ENCODE measurements at places on chromosomes 5 and 9.

DNA sequence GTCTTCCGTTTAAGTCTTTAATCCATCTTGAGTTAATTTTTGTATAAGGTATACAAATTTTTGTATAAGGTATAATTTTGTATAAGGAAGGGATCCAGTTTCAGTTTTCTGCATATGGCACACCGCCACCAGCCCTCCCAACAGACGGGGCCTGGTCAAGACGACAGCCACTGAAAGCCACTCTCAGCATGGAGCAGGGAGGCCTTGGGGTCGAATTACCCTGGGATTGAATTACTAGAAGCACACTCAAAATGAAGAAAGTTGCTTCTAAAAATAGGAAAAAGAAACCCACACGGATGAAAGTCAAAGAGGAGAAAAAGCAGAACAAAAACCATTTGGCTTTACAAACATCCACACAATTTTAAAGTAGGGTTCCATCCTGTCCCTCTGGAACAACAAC lies 586.2 kb upstream of the ADAMTS16 start:
- no peak for DNase-seq

DNA sequence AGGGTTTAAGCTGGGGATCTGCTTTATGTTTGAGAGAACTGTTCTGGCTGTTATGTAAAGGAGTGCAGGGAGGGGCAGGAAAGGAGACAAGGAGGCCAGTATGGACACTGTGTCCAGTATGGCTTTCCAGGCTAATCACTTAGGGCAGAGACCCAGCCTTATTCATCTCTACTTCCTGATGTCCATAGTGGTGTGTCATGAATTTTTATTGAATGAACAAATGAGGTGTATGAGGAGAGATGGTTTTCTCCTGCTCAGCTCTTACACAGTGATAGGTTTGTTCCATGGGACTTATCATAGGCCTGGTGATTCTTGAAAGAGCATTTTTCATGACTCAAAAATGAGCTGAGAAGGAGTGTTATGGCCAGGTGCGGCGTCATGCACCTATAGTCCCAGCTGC lies 20.5 kb upstream of the FGFR4 start:
- no peak for DNase-seq

DNA sequence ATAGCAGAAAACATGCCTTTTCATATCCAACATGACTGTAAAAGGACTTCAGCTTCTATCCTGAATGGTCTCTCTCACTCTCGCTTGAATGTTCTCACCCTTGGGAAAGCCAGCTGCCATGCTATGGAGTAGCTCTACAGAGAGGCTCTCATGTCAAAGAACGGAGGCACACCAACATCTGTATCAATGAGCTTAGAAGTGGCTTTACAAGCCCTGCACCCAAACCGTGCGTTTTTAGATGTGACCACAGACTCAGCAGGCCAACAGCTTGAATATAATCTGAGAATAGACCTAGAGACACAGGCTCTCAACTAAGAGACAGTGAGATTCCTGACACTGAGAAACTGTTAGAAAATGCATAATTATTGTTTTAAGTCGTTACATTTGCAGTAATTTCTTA lies 1231.6 kb upstream of the CDH9 start:
- no peak for DNase-seq

DNA sequence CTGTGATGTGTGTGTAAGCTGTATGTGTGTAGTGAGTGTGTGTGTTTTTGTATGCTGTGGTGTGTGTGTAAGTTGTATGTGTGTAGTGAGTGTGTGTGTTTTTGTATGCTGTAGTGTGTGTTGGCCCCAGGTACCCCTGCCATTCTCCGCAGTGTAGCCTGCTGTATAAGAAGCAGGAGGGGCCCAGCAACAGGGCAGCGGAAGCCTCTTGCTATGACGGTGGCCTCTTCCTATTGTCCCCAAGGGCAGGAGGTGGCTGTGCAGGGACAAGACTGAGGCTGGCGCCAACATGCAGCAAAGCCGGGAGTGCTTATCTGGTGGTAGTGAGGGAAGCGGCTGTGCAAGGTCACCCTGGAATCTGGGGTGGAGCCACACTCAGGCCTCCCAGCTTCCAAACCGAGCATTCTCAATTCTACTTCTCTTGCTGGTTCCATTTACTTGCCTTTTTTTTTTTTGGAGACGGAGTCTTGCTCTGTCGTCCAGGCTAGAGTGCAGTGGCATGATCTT lies 5.1 kb downstream of the SPAAR start:
- DNase-seq, result no peak

DNA sequence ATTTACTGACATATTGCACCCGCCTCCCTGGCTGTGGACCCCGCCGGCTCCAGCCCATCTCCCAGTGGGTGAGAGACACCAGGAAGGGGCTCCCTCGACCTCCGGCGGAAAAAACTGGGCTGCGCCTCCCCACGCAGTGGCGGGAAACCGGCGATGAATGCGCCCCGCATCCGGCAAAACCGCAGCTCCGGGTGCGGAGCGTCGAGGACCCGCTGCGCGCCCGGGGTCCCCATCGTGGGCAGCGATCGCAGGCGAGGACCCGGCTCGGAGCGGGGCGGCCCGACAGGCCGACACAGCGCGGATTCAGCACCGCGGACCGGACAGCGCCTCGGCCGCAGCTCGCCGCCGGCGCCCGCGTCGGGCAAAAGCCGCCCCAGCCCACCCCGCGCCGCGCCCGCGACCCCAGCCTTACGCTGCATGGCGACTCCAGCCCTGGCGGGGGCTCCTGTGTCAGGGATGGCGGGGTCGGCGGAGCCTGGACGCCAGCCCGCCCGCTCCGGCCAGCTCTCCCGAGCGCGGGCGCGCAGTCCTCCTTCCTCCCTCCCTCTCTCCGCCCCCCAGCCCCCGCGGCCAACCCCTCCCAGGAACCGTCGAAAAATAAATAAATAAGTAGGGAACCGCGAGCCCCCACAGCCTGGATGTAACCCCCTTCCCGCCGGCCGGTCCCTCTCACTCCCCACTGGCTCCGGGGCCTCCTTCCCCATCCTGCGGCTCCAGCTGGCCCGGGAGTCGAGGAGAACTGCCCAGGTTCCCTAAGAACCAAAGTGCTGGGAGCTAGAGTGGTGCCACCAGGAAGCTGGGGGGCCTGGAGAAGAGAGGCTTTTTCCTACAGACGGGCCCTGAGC lies 3.1 kb downstream of the LHX3 start:
- no peak for DNase-seq

GRCh38 chr9:15289603-15290002 lies 17.4 kb downstream of the TTC39B start:
- no peak for DNase-seq

GRCh38 chr9:31084350-31084749 lies 1300.1 kb upstream of the ACO1 start:
- no peak for DNase-seq

DNA sequence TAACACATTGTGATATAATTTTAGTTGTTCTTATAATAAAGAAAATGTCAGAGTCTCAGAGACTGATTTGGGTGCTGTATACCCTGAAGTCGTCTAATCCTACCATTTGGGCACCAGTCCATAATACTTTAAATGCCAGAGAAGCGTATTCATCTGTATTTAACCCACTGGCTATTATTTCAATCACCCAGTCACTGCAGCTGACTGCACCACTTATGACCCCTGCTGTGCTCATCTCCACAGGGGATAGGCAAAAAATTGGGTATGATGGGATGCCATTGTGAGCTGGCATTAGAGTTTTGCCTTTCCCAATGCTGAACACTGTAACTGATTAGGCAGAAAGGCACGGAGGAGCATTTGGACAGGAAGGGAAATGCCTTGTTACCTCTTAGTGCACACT lies 599.7 kb downstream of the CAAP1 start:
- no peak for DNase-seq

- DNase-seq, result no peak
Measured at GRCh38 chr9:6072865-6073264, 57.4 kb upstream of the RANBP6 start.

- DNase-seq, result no peak
Measured at GRCh38 chr5:87686975-87687374, 274.2 kb upstream of the CCNH start.

- no peak for DNase-seq
Measured at GRCh38 chr9:87518702-87519335, 21.2 kb downstream of the DAPK1 start.

DNA sequence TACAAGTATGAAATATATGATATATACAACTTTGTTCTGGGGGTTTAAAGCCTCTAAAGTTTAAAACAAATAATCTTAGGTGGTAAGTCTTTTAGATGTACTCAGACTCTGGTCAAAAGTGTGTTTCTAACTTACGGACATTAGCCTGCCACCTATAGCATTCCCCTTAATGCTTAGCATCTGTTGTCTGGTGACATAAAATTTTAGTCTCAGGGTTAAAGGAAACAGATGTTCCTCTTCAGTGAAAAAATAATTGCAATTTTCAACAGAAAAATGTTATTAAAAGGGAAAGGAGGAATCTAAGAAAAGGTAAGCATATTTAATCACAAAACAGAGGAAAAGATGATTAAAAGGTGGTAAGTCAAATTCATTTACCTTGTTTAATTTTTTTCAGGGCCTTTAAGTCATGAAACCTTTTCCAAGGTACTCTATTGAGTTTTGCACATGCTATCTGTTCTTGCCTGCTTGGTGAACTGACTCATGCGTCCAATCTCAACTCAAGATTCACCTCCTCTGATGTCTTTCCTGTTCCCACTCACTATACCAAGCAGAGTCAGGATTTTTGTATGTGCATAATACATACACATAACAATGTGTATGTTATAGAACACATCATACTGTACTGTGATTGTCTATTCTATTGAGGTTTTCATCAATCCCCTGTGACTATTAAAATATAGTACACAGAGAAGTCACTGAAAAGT lies 7.9 kb downstream of the TMEM167A start:
- DNase-seq, result no peak

DNA sequence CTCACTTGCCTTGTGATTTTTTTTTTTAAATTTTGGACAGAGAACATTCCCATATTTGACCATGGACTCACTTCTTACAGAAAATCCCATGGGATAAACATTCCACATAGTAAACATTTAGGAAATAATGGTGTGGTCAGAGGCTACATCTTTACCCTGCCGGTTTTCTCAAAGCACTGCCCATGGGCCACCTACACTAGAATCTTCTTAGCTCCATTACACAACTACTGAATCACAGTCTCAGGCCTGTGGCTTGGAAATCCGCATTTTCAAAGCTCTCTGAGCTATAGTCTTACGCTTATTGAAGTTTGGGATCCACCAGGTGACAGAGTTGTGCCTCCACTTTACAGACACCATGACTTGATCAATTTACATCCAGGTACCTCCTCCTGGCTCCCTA lies 39.4 kb downstream of the ALG2 start:
- no peak for DNase-seq

GRCh38 chr9:119707228-119707845 lies 338.1 kb upstream of the BRINP1 start:
- DNase-seq, result no peak

DNA sequence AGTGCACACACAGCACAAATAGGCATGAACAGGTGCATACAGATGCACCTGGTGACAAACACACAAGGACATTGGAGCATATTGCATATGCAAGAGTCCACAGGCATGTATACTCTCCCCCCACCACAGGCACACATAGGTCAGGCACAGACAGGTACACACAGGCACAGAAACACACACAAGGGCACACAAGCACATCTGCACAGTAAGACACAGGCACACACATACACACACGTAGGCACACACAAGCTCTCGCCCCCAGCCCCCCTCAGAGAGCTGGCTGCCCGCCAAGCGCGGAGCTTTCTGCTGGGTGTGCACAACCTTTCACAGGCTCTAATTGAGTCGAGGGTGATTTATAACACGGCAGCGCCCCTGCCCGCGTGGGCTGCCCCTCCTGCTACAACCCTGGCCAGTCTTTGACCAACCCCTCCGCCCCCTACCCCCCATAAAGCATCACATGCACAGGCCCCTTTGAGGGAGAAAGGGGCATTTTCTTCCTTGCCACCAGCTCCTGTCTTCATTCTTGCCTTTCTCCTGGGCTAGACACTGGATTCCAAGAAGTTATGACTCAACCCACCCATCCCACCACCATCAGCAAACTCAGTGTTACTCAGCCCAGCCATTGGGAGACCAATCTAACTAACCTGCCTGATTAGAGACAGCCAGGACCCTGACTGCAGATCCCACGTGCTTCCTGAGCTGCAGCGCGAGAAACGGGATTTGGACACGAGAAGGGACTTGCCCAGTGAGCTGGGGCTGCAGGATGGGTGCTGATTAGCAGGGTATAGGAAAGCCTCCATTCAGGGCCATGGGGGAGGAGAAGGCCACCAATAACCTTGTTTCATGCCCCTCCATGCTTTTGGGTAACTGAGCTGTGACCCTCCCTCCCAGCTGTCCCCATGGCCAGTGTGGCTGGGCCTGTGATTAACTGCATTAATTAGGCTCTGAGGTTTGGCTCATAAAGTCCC lies 42.8 kb upstream of the PSD2 start:
- DNase-seq, result no peak

DNA sequence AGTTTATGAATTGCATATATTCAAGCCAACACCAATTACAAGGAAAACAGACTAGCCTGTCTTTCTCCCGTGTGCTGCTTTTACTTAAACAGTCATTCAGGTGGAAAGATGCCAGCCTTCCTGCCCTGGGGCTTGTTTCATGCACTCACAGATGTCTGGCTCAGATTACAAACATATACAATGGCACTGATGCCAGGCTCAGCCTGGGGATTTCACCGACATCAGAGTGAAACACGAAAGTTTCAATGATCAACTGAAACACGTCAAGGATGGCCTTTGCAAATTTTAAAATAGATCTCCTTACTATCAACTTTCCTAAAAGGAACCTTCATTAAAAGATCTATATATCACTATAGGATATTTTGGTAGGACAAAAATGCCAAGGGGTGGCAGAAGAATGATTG lies 1576.5 kb downstream of the EFNA5 start:
- DNase-seq, result no peak

DNA sequence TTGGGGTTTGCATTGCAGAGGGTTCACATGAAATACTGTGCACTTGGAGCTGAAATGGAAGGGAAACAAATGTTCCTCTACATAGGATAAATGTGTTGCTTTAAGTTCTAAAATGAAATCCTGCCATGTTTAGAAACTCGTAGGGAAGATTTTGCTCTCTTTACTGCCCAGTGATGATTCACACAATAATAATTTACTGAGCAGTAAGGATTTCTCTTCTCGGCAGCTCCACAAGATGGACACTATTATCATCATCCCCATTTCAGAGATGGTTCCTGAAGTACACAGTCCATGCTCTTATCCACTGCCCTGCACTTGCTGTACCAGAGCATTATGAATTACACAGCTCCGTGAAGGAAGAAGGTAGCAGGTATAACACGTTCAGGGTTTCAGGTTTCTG lies 4.1 kb downstream of the HACD4 start:
- no peak for DNase-seq

DNA sequence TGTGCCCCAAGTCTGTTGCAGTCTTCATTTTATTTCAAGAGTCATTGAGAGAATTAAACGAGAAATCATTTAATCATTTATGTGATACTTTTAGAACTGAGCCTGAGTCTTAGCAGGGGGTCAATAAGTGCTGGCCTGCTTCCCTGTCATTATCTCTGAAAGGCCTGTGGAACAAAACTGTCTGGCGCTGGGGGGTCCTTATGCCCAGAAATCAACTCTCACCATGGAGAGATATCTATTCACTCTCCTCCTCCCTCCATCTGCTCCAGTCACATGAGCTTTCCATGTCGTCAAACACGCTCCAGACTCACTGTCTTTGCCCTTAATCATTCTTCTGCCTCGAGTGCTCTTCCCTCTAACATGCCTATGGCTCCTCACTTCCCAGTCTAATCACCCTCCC lies 136.8 kb downstream of the ESM1 start:
- DNase-seq, result no peak
